ENCODE measurements at places on chromosomes 5 and 9.

- no peak for DNase-seq
Measured at GRCh38 chr9:117696154-117696553, 8.0 kb upstream of the TLR4 start.

DNA sequence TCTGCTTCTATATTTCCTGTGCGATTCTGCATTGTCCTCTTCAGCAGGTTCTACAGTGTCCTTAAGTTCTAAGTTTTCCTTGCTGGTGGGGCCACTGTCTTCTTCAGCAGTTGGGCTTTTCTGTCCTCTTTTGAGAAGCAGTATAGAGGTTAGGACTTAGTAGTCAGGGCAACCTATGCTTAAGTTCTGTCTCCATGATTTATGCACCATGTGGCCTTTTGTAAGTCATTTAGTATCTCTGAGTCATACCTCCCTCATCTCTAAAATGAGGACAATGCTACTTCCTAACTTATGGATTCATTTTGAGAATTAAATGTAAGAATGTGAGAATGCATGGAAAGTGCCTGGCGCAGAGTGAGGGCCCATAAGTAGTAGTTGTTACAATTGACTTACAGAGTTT, 46.8 kb downstream of the GRIN3A start:
- DNase-seq: no peak

- DNase-seq: no peak
Measured at GRCh38 chr9:92745331-92745730, 19.3 kb downstream of the BICD2 start.

GRCh38 chr5:123496892-123497291, 15.1 kb upstream of the CSNK1G3 start:
- DNase-seq: no peak

- no peak for DNase-seq
Measured at GRCh38 chr9:534886-535285, 306.6 kb upstream of the DMRT1 start.

GRCh38 chr5:89535411-89535810, 652.4 kb upstream of the MEF2C start:
- no peak for DNase-seq

DNA sequence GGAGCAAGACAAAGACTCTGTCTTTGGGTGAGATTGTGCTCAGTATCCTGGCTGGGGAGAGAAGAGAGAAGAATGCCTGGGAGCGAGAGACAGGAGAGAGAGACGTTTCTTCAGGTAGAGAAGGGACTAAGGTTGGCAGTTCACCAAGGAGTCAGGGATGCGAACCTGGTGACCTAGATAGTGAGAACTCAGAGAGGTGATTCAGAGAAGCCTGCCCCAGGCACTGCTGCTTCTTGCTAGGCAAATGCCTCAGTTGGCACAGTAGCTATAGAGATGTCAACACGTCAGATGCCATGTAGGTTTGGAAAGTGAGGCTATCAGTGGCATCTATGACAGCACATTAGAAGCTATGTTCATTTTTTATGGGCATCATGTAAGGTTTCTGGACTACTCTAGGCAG, 231.6 kb upstream of the VLDLR start:
- DNase-seq: no peak

DNA sequence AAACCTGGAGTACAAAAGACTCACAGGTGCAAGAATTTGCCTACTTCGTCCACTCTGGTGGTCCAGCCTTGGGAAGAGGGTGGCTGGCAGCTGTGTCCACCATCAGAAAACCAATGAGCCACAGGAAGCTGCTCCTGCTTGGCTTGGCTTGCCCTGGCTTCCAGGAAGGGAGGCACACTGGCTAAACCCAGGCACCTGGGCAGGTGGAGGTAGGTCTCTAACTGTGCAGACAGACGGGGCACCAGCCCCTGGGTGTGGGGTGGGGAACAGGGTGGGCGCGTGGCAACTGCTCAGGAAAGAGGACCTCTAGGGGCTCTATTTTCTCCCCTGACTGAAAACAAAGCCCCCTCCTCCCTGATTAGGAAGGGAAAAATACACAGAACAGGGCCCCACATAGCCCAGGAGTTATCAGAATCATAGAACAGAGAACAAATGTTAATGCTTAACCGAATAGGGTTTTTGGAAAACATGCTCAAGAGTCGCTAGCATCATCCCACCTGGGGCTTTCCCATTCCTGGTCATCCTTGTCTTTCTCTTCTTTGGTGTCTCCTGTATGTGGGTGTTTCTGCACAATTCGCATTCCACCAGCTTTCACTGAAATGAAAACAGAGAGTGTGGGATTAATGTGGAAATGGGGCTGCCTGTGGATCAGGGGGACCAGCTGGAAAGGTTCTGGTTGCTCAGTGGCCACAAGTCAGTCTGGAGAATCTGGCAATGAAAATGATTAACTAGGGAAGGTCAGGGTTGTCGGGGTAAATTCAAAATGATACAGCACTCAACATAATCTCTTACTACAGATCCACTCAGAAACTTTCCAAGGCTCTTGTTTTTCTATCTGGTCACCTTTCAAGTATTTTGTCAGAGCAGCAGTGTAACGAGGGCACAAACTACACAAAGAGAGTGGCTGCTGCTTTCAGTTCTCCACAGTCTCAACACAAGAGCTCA, 13.1 kb downstream of the DAP start:
- DNase-seq: no peak

All from amniotic stem cell (primary cell).